Brain pericyte (primary cell): ENCODE measurements at places on chromosomes 2 and 18.

DNA sequence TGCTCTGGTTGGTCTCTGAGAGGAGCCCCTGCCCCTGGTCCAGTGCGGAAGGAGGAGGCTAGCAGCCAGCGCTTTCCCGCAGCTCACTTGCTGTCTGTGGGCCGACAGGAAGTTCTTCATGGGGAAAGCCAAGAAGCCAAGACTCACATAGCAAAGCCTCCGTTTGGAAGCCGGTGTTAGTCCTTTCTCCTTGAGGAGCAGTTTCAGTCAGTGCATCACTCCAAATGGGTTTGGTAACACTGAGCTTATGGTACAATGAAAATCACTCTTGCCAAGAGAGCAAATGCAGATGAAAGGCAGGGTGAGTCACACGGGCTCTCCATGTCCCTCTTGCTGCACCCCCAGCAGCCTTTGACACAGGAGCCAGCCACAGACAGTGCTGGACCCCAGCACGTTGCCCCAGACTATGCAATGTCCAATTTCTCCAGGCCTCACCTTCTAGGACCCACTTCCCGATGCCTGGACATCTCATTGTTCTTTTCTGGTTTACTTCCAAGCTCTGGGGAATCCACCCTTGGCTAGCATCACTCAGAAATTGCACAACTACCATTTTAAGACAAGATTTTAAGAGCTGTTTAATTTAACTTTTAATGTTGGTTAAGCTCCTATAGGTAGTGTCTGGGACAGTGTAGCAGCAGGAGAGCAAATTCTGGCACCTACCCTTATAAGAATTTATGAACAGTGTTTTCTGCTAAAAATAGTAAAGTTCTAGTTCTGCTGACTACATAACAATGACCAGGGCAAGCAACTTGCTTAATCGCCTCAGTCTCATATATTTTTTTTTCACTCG, 174.9 kb downstream of the ASB1 start:
- DNase-seq, result no peak

DNA sequence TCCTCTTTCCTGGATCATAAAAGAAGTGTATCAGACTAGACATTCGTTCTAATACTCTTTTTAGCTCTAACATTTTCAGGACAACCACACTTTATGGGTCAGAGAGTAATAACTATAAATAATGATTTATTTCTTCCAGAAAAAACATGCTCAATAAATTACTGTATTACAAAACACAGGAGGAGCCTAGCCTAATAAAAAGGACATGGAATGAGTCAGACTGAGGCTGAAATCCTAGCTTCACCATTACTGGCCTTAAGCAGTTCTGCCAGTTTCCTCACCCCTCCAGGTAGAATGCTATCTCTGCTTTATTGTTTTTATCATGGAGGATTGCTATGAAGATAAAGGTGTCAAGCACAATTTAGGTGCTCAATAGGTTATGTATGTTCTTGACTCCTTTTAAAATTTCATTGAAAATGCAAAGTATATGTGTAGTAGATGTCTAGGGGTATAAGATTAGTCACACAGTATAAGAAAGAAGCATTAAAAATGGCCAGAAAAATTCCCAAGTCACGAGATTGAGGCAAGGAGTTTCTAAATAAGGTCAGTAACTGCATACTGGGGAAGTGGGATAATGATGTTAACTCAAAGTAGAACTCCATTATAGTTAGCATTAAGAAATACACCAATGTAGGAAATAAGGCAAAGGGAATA, 105.5 kb upstream of the NEUROD1 start:
- DNase-seq, result no peak

DNA sequence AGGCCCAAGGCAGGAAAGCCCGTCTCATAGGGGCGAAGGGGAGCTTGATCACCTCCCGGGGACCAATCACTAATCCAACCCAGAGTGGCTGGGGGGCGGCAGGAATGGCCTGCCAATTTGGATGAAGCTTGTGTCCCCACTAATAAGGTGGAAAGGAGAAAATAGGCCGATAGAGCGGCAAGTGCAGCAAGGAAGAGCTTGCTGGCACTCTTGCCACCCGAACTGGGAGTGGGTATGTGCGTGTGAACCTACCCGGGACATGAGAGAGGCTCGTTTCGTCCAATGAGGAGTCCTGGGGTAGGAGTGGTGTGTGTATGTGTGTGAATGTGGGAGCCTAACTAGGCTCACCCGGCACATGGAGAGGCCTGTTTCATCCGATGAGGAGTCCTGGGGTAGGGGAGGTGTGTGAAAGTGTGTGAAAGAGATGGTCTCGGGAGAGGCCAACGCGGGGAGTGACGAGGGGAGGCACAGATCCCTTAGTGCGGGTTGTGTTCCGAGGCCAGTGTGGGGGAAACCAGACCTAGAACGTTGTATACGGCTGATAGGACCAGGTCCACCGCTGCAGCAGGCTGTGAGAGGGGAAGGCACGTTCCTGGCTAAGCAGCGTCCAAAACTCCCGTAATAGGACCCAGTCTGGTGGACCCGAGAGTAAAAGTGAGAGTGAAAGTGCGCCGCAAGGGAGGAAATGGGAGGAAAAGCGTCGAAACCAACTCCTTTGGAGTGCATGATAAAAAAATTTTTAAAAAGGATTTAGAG, 47.1 kb upstream of the SELENOI start:
- DNase-seq, result no peak

GRCh38 chr18:58226429-58226828, 182.4 kb downstream of the NEDD4L start:
- no peak for DNase-seq

DNA sequence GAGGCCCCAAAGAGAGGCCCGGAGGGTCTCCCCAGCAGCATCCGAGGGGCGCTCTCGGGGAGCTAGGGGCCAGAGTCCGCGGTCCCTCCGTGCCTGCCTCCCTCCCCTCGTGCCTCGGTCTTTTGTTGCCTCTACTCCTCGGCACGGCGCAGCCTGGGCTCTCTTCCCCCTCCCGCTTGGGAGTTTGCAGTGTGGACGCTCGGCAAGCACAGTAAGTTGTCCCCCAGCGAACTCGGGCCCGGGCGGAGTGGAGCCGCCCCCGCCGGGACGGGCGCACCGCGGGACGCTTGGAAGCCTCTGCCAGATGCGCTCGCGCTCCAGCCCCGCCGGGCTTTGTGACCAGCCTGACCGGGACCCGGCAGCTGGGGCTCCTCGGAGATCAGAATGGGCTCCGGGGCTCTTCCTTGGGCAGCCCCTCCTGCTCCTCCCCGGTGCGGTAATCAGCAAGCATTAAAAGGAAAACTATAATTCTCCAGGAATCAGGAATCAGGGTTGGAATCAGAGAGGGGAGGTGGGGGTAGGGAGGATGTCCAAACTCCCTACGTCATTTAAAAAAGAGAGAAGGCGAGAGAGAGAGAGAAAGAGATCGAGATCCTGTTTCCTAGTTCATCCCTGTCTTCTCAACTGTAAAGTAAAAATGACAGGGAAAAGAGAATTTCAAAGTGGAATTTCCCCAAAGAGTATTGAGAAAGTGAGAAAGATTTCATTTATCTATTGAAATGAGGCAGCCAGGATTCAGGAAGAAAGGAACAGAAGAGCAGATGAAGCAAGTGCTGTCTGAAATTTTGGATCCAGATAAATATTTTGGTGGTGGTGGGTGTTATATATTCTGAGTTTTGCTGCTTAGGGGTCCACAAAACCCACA, 786 bp upstream of the TMEM200C start:
- DNase-seq, result no peak

GRCh38 chr2:32902986-32903385, 43.8 kb upstream of the LTBP1 start:
- DNase-seq, result no peak

DNA sequence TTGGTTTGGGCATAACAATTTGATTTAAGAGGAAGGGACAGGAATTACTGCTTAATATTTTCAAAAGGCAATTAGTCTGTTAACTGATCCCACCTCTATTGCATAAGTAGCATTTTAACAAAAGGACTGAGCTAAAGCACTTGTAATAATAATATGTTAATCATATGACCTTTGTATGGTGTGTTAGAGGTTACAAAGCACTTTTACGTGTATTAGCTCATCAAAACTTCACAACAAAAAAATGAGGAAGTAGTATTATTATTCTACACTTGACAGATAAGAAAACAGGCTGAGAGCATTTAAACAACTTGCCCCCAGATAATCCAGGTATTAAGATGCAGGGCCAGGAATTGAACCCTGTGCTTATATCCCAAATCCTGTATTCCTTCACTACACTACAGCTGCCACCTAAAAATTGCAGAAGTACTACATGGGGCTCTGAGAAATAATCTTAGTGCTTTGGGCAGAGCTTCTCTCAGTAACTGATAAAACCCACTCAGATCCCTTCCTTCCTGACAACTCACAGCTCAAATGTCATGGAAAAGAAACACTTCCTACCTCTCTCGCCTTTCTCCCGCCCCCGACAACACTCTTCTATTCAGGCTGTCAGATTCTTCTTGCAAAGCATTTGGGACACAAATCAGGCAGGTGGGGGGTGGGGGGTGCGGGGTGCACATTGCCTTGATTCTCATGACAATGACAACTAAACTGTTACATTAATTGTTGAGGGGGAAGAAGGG, 20.7 kb upstream of the KCTD1 start:
- no peak for DNase-seq

- no peak for DNase-seq
Observed at GRCh38 chr18:42484648-42485047, 529.6 kb downstream of the PIK3C3 start.

DNA sequence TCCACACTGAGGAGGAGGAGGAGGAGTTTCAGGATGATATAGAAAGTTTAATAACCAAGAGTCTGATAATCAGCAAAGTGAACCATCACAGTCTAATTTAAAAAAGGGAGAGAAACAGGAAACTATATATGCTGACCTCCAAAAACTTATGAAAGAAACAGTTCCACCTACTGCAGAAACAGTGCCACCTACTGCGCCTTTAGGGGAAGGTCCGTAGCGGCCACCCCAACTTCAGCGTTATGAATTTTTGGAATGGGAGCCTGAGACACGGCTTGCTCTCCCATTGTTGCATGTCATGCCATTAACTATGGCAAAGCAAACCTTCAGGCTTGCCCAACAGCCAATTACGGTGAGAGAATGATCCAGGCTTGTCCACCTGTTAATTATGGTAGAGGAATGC, 1719.2 kb upstream of the LRRTM1 start:
- no peak for DNase-seq

DNA sequence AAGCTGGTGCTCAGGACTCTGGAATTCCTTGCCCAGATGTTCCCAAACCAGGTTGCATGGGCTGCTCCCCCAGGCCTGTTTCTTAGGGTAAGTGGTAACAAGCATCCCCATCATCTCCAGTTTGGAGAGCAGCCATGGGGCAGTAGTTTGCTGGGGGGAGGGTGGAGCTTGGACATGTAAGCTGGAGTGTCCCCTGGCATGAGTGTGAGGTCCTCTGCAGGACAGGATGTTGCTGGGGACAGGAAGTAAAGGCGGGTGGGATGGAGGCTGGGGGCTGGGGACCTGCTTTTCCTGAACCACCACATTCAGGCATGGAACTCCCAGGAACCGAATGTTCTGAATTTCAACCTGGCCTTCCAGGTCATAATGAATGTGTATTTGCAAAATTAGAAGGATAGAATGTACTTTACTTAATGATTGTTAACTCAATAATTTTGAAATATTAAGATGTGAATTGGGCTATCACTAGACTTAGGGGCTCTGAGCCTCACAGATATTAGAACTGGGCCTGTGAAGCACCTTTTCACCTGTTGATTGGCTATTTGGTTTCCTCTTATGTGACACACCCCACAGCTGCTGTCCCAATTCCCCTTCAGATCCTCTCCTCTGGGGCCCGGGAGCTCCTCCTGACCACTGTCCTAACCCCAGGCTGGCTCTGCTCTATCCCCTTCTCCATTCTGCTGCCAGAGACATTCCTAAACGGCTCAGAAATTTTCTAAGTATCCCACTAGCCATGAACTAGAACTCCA, 66.4 kb upstream of the EPAS1 start:
- no peak for DNase-seq

DNA sequence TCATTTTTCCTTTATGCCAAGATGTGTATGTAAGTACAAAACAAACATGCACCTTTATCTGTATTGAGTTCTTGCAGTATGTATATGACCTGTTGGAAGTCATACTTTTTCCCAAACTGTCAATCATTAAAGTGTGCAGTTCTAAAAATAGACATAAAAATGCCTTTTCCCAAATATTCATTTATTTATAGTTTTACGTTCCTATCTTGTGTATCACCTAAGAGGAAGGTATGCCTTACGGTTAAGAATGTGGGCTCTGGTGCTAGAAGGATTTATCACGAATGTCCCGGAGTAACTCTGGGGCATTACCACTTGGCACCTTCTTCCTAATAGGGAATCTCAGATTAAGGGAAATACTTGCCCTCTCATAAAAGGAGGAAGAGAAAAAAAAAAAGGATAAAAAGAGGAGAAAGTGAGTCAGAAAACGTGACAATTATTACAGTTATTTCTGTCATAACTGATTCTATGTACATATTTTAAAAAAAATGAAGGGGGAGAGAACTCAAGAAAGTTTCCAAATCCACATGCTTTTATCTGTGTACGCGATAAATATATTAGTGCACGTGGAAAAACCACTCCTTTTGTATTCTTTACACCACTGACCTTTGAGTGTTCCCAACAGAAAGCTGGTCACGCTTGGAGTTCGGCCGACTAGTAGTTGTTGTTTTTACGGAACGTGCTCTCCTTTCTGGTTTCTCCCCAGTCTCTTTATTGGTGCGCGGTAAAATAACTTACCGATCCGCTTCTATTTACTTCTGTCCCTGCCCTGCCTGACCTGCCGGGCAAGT, 721 bp downstream of the MCEE start:
- DNase-seq, result no peak

DNA sequence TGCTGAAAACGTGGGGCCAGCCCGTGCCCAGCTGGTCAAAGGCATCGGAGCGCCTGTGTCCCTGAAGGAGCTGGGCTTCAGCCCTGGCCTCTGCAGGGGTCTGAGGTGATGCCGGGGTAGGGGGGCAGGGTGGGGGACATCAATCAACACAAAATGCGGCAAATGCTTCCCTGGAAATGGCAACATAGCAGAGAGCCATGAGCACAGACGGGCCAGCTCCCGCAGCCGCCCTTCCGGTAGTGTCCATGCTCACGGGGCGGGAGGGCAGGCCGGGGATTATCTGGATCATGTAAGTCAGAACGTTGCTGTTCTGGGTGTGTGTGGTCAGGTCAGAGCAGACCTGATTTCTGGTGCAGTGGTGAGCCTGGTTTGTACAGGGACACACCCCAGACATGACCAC, 56.5 kb upstream of the TWIST2 start:
- DNase-seq, result no peak

- DNase-seq, result no peak
Observed at GRCh38 chr2:232139171-232139594, 177.7 kb downstream of the DIS3L2 start.

GRCh38 chr18:26791676-26792075, 73.8 kb downstream of the AQP4 start:
- no peak for DNase-seq
